Fibroblast of villous mesenchyme (primary cell): ENCODE measurements at places on chromosomes 6 and 20. TPM values are rescaled to one million over a fixed set of nuclear protein-coding genes. Genes with fewer than 3 reads are reported as not detected.

The ZBTB9 gene
- total RNA-seq, result 4.7 and 5.2 TPM in 2 replicates

The FARS2 gene
- 23.2 and 29.8 TPM in 2 replicates for total RNA-seq

The TUBB gene
- total RNA-seq, result 590 and 713 TPM in 2 replicates

The CTSA gene
- 60.9 and 61.3 TPM in 2 replicates for total RNA-seq

DNA sequence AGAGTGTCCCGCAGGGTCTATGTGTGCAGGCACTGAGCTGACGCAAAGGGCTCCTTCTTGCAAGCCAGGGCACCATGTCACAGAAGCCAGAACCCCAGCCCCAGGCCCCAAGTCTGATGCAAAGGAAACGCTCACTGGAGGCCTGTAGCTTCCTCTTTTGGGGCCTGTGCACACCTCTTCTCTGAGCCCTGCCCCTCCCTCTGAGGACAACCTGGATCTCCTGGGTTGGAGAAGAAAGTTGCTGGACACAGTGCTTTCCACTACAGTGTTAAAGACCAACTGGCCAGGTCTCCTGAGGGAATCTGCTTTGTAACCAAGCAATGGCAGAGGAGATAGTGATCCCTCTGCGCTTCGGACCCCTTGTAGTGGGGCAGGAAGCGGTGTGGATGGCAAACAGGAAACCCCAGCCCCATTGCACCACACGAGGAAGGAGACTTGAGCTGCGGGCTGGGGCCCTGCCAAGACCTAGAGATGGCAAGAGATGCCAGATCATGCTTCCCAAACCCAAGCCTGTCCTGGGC lies 90.0 kb downstream of the PRND start:
- DNase-seq, result no peak

DNA sequence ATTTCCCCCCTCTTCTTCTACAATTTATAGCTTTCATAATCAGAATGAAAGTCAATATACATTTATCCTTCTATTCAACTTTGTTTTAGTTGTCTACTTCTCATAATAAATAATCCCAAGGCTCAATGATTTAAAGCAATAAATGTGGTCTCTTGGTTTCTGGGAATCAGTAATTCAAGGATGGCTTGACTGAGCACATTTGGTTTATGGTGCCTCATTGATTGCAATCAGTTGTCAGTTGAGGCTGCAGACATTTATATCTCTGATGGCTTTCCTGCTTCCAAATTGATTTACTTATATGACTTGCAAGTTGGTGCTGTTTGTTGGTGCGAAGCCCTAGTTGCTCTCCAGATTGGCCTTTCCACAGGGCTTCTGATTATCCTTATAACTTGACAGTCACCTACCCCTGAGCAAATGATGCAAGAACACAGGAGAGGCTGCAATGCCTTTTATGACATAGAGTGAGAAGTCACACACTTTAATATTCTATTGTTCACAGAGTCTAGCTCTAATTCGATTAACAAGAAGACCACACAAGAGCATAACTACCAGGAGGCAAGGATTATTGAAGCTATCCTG lies 2.7 kb upstream of the CRISP1 start:
- no peak for DNase-seq

DNA sequence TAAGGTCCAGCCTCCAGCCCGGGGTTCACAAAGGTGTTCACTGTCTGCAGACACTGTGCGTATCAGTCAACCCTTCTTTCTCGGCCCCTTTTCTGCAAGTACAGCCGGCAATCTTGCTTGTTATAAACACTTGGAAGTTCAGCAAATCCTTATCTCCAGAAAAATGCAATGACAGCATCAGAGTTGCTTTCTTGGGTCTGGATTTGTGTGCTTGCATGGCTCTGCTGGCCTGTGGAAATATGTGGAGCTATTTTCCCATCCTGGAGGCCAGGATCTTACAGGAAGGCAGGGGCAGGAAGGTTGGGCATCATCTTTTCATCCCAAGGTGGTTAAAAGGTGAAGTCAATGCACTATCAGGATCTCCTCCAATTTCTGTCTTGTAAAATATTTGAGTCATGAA lies 100.3 kb downstream of the SMOC2 start:
- no peak for DNase-seq
